Natural killer cell (primary cell): ENCODE measurements at places on chromosomes 3 and 15.

DNA sequence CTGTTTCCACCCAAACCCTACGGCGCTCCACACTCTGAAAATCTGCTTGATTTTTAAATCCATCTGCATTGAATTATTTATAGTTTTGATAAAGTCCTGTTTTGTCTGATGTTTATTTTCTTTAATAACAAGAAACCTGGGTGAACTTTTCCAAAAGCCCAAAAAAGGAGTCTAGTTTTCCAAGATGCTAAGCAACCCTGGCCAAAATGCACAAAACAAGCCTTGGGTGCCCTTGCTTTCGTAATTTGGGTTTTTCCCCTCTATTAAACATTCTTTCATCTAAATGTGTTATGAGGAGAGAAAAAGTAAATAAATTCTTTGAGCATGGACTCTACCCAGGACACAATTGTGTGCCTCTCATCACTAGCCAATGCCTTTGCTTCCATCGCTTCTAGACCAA, 468.9 kb downstream of the MCTP2 start:
- no peak for DNase-seq

- DNase-seq: no peak
Measured at GRCh38 chr15:81346611-81347010, 22.7 kb upstream of the STARD5 start.

- no peak for DNase-seq
Measured at GRCh38 chr3:4613366-4613765, 120.2 kb downstream of the ITPR1 start.

GRCh38 chr3:10601151-10601856, 95.9 kb upstream of the ATP2B2 start:
- no peak for DNase-seq

DNA sequence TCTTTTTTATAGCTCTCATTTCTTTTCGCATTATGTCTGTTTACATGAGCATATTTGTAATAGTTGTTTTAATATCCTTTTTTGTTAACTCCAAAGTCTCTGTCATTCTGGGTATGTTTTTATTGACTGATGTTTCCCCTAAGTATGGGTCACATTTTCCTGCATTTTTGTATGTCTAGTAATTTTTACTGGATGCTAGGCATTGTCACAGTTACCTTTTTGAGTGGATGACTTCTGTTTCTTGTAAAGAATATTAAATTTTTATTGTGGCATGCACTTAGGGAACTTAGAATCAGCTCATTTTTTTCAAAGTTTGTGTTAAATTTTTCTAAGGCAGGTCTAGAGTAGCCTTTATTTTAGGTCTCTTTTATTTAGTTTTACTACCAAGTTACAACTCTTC, 40.7 kb downstream of the ANAPC13 start:
- DNase-seq: no peak

- DNase-seq: no peak
Measured at GRCh38 chr3:153626158-153626557, 464.1 kb downstream of the RAP2B start.
